ENCODE measurements at places on chromosomes 6 and 20.

- no peaks in the 10 kb centered on the region for H3K36me3 ChIP-seq
- DNase-seq = no peak
- no peak overlapping the region for H3K4me3 ChIP-seq
- no peaks in the 10 kb centered on the region for H3K27me3 ChIP-seq
- no peaks in the 10 kb centered on the region for H3K4me1 ChIP-seq
- no peak overlapping the region for H3K27ac ChIP-seq
Measured at GRCh38 chr6:123529843-123530242, 106.9 kb downstream of the TRDN start.

GRCh38 chr6:83114164-83114563 lies 46.7 kb downstream of the DOP1A start:
- H3K27me3 ChIP-seq = no peaks in the 10 kb centered on the region
- no peak for DNase-seq
- no peak overlapping the region for H3K27ac ChIP-seq
- H3K36me3 ChIP-seq = peaks cover 21% of the 10 kb centered on the region
- H3K4me3 ChIP-seq = no peak overlapping the region

GRCh38 chr6:166097914-166098522 lies 69.6 kb downstream of the TBXT start:
- peak overlapping the region; percentile 16 for H3K4me3 ChIP-seq
- H3K36me3 ChIP-seq = no peaks in the 10 kb centered on the region
- H3K27me3 ChIP-seq = no peaks in the 10 kb centered on the region
- H3K27ac ChIP-seq = no peak overlapping the region
- DNase-seq = no peak
- H3K4me1 ChIP-seq = no peaks in the 10 kb centered on the region

DNA sequence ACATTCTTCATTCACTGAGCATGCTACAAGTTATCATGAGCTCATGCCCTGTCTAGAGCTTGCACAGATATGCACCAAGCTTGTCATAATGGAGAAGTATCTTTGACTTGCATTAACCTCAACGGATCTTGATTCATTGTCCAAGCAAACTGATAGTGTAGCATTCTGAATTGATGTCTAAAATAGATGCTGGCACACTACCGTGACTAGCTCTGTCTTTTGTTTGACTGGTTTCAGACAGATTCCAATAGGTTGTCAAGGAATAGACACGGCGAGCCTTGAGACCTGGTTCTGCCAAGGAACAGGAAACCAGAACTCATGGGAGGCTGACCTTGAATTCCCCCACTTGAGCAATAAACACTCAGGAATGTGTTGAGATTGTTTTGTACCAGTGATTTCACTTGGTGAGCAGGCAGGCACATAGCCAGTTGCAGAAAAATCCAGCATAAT lies 1153.1 kb upstream of the GJE1 start:
- no peaks in the 10 kb centered on the region for H3K27me3 ChIP-seq
- no peak overlapping the region for H3K4me3 ChIP-seq
- no peaks in the 10 kb centered on the region for H3K36me3 ChIP-seq
- no peak for DNase-seq
- peaks cover 15% of the 10 kb centered on the region for H3K4me1 ChIP-seq

GRCh38 chr20:30484009-30484748 lies 773.3 kb upstream of the DEFB115 start:
- H3K27ac ChIP-seq = no peak overlapping the region
- H3K4me3 ChIP-seq = no peak overlapping the region
- H3K36me3 ChIP-seq = no peaks in the 10 kb centered on the region
- H3K4me1 ChIP-seq = no peaks in the 10 kb centered on the region
- no peaks in the 10 kb centered on the region for H3K27me3 ChIP-seq
- no peak for DNase-seq

GRCh38 chr6:8958894-8959511 lies 523.7 kb upstream of the SLC35B3 start:
- H3K4me1 ChIP-seq = no peaks in the 10 kb centered on the region
- no peaks in the 10 kb centered on the region for H3K27me3 ChIP-seq
- no peak overlapping the region for H3K4me3 ChIP-seq
- H3K27ac ChIP-seq = no peak overlapping the region

GRCh38 chr20:37147250-37147649 lies 31.9 kb upstream of the RPN2 start:
- no peak overlapping the region for H3K27ac ChIP-seq
- no peak overlapping the region for H3K4me3 ChIP-seq
- H3K4me1 ChIP-seq = no peaks in the 10 kb centered on the region

- no peak overlapping the region for H3K4me3 ChIP-seq
- H3K27ac ChIP-seq = no peak overlapping the region
- no peaks in the 10 kb centered on the region for H3K36me3 ChIP-seq
- DNase-seq = peak; percentile 77
- no peaks in the 10 kb centered on the region for H3K27me3 ChIP-seq
- peaks cover 8% of the 10 kb centered on the region for H3K4me1 ChIP-seq
Measured at GRCh38 chr6:169175360-169175887, 78.2 kb downstream of the THBS2 start.

- H3K27me3 ChIP-seq = no peaks in the 10 kb centered on the region
- H3K36me3 ChIP-seq = no peaks in the 10 kb centered on the region
- H3K4me3 ChIP-seq = no peak overlapping the region
- no peak for DNase-seq
Measured at GRCh38 chr6:148422085-148422484, 79.4 kb downstream of the SASH1 start.

- no peaks in the 10 kb centered on the region for H3K4me1 ChIP-seq
- no peak overlapping the region for H3K27ac ChIP-seq
- no peak overlapping the region for H3K4me3 ChIP-seq
- no peaks in the 10 kb centered on the region for H3K36me3 ChIP-seq
- DNase-seq = no peak
Measured at GRCh38 chr6:163844357-163844756, 429.8 kb downstream of the QKI start.

- no peak for DNase-seq
- H3K4me1 ChIP-seq = no peaks in the 10 kb centered on the region
- H3K27me3 ChIP-seq = no peaks in the 10 kb centered on the region
Measured at GRCh38 chr20:60693496-60694133, 558.4 kb upstream of the CDH4 start.

GRCh38 chr6:106056060-106056745 lies 29.9 kb upstream of the PRDM1 start:
- H3K4me3 ChIP-seq = no peak overlapping the region
- no peak overlapping the region for H3K27ac ChIP-seq
- no peaks in the 10 kb centered on the region for H3K36me3 ChIP-seq
- H3K4me1 ChIP-seq = peaks cover 8% of the 10 kb centered on the region
- no peaks in the 10 kb centered on the region for H3K27me3 ChIP-seq
- no peak for DNase-seq

GRCh38 chr6:91611190-91611589 lies 1024.3 kb upstream of the MAP3K7 start:
- no peak for DNase-seq
- H3K27ac ChIP-seq = no peak overlapping the region

DNA sequence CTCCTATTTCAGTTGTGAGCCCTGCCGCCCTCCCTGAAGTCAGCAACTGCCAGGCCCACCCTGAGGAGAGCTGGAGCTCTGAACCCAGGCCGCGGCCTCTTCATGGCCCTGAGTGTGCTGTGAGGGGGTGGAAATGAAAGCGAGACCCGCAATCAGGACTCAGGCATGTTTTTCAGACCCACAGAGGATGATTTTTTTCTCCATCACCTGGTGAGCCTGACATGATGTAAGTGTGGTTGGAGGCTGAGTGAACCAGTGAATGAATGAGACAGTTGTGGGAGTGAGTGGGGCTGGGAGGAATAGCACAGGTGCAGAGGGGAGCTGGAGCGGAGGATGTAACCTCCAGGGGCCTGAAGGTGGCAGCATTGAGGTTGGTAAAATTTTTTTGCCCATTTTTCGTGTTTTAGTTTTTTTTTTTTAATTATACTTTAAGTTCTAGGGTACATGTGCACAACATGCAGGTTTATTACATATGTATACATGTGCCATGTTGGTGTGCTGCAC lies 18.3 kb downstream of the RAET1L start:
- H3K27ac ChIP-seq = no peak overlapping the region
- no peak for DNase-seq
- H3K27me3 ChIP-seq = no peaks in the 10 kb centered on the region
- peaks cover 22% of the 10 kb centered on the region for H3K4me1 ChIP-seq

- no peaks in the 10 kb centered on the region for H3K27me3 ChIP-seq
- H3K4me1 ChIP-seq = no peaks in the 10 kb centered on the region
- no peak overlapping the region for H3K27ac ChIP-seq
Measured at GRCh38 chr6:44646355-44646754, 258.8 kb downstream of the CDC5L start.

DNA sequence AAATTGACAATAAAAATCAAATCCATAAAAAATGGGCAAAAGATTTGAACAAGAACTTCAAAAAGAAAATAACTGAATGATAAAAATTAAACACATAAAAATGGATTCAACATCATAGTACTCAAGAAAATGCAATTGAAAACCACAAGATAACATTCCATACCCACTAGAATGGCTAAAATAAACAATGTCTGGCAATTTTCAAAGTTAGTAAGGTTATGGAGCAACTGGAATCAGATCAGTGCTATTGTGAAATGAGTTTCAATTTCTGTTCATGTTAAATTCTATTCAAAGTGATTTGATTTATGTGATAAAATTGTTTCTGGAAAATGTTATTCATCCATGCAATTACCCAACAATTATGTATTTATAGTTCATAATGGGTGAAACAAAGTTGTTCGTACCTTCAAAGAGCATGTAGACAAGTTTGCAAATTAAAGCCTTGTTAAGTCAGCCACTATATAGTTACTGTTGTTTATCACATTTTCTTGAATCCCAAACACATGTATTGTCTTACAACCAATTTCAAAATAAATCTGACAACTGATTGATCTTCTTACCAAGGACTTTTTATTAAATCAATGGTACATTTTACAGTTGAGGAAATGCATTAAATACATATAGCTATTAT lies 151.5 kb upstream of the CENPW start:
- peaks cover 3% of the 10 kb centered on the region for H3K4me1 ChIP-seq
- H3K4me3 ChIP-seq = no peak overlapping the region
- H3K27ac ChIP-seq = no peak overlapping the region
- H3K36me3 ChIP-seq = no peaks in the 10 kb centered on the region
- H3K27me3 ChIP-seq = no peaks in the 10 kb centered on the region

Data from vagina (tissue), 2 donors.